Hypothalamus (tissue), 51 donors: ENCODE measurements at places on chromosomes 16 and 17.

DNA sequence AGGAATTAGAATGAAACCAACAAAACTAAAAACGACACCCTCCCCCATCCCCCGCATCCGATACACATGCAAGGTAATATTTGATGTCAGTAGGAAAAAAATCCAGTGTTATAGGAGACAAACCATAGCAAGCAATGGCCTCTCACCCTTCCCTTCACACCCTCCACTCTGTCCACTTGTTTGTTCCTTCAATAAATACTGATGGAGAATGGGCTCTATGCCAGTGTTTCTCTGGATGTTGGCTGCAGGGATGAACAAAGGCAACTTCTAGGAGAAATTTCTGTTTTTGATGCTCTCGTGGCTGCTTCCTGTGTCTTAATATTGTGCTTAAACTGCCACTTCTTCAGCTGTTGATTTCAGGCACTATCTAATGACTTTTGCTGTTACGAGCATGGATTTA, 98.8 kb downstream of the WWOX start:
- DNase-seq = no peak

GRCh38 chr16:77299395-77299794, 100.2 kb downstream of the SYCE1L start:
- no peak for DNase-seq

DNA sequence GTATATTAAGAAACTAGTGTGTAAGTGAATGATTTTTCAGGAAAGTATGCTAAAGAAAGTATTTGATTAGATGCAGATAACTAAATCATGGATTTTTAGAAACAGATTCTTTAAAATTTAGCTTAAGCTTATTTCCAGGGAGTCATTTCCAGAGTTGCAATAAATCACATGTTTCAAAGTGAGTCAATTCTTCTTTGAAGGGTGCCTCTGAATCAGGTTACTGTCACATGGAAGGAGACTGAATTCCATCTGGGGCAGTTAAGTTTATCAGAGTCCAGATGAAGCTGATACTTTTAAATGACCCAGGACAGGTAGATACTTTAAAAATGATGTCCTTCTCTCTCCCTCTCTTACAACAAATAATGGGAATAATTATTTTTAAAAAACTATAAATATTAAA, 5.0 kb downstream of the MFSD11 start:
- no peak for DNase-seq

- DNase-seq = no peak
Measured at GRCh38 chr17:51238255-51238887, 21.5 kb downstream of the MBTD1 start.
